ENCODE measurements at places on chromosomes 3 and 15.
A peak's percentile ranks its signal among the peaks of the same experiment; 100 is the strongest.

- DNase-seq = peak; percentile 64
These were observed 27.6 kb downstream of the FBXW12 start for GRCh38 chr3:48399387-48400172.

- DNase-seq = no peak
These were observed 61.3 kb downstream of the LSM3 start for GRCh38 chr3:14239940-14240339.

DNA sequence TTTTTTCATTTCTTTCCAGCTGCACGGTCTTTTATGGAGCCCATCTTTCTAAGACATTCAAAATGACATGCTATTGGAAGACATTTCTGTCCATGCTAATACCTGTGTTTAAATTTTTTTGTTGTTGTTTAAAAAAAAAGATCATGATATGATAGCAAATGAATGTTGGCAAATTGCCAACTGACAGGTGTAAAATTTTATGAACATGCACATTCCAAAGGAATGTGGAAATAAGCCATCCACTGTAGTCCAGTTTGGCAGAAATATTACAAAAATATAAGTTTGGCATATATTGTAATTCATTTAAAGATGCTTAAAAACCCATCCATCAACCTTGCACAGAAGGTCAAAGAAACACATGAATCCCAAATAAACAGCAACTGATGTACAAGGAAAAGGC is 75.6 kb upstream of the WNT5A start:
- DNase-seq = no peak

DNA sequence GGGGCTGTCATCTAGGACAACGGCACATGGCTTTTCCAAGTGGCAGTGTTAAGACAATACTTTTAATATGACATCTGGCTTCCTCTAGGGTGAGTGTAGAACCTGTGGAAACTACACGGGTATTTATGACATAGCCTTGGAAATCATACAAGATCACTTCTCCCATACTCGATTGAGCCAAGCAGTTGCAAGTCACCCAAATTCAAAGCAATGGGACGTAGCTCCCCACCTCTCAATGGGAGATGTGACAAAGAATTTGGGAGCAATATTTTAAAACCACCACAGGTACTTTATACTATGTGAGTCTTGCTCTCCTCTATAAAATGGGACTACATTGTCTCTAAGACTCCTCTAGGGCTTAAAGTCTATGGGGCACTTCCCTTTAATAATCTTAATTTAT is 93.5 kb downstream of the TGFBR2 start:
- no peak for DNase-seq

DNA sequence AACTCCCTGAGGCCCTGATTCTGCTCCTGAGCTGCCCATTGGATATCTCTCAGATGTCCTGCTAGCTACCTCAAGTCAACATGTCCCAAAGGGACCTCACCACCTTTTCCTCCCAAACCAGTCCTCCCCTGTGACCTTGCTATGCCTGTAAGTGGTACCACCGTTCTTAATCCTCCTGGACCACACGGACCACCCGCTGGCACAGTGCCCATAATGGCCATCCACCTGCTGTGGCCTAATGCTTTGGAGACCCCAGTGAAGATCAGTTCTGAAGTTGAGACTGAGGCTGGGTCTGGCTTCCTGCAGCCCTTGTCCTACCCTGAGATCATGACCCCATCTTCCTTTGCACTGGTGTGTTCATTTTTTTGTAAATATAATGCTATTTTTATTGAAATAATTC is 15.0 kb upstream of the VPS8 start:
- no peak for DNase-seq

- DNase-seq = no peak
These were observed 450.9 kb upstream of the THRB start for GRCh38 chr3:24945563-24945962.

GRCh38 chr15:57994221-57995049 is 71.1 kb downstream of the ALDH1A2 start:
- DNase-seq = no peak

DNA sequence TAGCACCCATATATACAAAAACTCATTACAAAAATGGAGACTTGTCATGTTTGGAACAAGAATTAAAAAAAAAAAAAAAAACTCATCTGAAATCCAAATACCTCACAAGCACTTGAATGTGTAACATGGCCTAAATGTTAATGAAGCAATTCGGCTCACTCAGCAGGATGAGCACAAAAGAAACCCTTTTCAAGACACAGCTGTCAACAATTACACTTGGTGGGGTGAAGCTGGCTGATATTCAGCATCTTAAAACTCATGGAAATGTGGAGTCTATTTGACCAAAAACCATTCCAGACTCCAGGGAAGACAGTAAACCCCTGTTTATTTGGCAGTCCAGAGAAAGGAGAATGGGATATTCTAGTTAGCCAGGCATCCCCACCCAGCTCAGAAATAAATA is 205.4 kb upstream of the TSC22D2 start:
- DNase-seq = no peak

DNA sequence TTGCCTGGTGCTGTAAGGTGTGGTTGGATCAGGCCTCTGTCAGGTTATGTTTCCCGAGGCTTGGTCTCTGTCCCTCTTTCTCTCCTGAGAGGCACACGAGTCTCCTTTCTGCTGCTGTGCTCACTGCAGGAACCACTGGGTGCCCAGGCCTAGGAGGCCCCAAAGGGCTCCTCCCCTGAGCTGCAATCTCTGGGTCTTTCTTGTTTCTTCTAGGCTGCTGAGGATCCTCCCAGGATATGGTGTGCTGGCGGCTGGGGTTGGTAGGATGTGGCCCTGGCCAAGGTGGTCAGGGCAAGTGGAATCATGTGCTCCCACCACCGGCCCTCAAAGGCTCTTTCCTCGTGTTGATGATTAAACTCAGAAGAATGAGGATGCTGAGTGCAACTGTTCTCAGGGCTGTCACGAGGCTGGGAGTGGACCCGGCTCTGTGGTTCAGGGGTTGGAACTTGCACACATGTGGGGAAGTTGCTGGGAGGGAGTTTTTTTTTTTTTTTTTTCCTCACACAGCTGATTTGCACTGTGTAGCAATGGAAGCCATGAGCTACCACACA is 43.6 kb upstream of the CTSH start:
- DNase-seq = peak; percentile 47

DNA sequence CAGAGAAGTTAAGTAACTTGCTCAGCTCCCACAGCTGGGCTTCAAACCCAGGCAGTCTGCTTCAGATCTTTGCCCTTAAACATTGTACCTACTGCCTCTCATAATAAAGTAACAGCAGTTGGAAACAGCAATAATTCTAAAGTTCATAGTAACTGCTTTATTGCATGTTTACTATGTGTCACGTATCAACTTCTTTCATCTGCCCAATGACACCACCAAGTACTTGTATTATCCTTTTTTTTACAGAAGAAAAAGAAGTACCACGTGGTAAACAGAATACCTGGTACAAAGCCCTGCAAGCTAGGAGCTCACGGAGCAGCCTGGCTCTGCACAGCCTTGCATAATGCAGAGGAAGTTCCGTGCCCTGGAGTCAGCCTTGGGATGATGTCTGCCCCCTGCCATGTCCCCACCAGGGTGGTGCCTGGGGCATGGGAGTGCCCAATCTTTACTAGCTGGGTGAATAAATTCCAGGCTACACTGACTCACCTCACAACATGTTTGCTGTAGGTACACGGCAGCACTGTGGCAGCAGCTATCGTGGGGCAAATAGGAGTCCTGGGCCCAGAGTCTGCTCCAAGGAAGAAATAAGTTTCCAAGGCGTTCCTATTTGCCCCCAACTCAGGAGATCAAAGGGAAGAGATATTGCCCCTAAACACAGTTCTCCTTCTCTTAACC is 77.2 kb downstream of the LDHAL6B start:
- no peak for DNase-seq

- DNase-seq = no peak
These were observed 29.5 kb downstream of the SLCO3A1 start for GRCh38 chr15:91882858-91883586.

DNA sequence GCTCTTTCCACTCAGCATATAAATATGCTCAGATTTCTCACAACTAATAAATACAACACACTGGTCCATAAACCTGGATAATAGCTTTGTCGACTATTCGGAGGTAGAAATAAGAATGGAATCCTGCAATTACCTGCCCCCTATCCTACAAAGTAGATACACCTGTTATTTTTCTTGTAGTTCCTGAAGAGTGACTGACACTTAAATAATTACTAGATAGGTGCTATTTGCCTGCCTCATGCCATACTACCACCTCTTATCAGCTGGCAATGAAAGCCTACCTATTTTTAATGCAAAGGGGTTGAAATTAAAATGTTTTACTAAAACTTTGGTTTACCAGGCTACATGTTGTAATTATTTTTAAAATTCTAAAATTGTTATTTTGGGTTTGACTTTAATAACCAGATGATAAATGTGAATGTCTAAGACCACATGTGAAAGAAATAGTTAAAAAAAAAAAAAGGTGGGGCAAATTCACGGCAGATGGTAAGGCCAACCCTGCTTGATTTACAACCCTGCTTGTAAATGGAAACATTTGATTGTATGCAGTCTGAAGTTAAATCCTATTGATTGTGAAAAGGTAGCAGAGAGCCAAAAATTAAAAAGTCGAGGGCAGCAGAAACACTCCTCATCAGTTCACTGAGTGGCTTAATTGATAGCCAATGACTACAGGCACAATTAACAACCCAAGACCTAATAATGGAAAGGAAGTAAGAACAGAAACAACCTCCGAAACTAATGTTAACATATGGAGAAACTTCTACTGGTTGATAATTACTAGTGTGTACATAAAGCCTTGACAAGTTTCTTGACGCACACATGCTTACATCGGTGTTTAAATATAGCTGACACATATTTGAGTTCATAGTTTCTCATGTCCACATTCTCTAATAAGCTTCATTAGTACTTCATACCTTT is 8.9 kb downstream of the PEAK1 start:
- DNase-seq = no peak

DNA sequence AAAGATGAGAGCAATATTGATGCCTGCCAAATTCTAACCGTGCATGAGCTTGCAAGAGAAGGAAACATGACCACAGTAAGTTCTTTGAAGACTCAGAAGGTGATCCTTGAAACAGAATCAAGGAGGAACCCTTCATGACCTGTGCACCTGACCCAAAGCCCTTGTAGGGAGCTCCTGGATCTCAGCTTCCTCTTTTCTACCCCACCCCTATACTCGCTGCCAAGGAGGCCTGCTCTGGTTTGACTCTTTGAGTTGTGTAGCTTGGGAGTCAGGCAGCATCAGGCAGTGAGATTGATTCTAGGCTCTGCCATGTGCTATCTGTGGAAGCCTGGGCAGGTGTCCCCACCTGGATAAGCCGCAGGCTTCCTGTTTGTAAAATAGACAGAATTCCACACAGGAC is 10.6 kb downstream of the TTC21A start:
- peak; percentile 43 for DNase-seq

DNA sequence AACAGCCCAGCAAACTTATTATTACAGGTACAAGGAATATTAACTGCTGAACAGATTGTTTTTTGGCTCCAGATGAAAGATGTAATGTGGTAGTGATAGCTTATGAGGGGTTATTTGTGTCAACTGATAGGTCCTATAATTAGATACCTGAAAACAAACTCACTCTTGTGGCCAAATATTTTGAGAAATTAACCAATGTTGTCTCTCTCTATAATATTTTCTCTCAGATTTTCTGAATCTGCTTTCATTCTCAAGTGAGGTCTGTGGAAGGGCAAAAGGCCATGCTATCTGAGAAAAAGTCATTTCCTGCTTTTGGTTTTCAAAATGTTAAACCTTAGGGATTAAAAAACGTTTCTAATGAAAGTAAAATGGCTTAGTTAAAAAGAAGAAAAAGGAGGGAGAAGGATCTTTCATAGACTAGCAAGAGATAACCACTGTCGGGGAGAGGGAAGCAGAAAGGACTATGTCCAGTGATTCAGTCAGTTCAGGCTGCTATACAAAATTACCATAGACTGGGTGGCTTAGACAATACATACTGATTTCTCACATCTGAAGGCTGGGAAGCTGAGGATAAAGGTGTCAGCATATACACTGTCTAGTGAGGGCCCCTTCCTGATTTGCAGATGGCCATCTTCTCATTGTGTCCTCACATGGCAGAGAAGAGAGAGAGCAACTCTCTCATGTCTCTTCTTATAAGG is 277.5 kb upstream of the P2RY1 start:
- no peak for DNase-seq

DNA sequence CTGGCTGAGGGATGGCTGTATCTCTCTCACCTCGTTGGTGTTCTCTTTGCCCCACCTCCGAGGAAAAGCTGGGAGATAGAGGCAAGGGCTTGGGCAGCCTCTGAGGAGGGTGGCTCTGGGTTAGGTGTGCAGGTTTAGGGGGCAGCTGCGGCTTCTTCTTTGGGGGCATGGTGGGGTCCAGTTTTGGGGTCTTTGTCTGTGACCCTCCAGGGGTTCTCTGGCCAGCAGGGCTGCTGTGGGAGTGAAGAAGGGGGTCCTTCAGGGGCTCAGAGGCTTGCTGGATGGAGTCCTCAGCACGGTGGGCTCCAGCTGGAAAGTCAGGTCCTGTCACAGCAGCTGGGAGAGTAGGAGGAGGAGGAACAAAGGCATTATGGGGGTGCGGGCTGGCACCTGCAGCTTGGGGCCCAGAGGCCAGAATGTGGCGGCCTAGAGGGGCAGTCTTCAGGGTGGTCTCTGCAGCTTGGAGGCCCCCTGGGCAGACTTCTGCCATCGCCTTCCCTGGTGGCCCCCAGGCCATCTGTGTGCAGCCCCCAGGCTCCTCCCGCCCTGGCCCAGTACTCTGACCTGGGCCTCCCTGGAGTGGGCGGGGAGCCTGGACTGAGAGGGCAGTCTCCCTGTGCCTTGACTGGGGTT is 7.0 kb downstream of the XIRP1 start:
- no peak for DNase-seq

DNA sequence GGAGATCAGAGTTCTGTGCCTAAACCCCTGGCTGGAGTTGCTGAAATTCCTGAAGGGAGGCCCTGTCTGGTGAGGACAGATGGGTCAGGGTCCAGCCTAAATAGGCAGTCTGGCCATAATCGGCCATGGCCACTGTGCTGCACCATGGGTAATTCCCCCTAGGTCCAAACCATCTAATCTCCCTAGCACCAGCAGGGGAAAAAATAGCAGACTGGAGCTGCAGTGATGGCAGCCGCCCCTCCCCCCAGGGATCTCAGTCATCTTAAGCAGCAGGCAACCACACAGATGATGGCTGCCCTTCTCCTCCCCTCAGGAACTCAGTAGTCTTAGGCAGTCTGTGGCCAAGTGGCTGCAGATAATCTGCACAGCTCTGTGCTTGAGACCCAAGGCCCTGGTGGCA is 68.4 kb upstream of the CD96 start:
- DNase-seq = no peak

- no peak for DNase-seq
These were observed 156.9 kb downstream of the FBLN2 start for GRCh38 chr3:13705702-13706280.
